ENCODE measurements at places on chromosomes 12 and 14.
A peak's percentile ranks its signal among the peaks of the same experiment; 100 is the strongest.

DNA sequence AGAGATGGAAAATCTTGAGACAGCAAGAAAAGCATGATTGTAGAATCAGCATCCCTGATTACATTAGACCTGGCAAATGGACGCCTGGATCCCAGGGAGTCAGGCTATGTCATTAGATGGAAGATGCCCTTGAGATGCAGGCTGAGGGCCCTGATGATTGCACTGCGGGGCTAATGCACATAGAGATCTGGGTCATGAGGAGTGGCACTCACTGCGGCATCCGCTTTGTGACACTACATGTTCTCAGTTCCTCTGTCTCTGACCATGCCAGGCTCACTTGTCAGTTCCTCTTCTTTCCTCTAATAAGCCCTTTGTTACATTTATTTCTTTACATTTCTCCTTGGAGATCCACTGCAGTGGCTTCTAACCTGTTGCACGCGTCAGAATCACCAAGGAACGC, 70.1 kb upstream of the GPATCH2L start:
- no peak for DNase-seq

- no peak for DNase-seq
Observed at GRCh38 chr14:56858422-56858821, 48.1 kb upstream of the OTX2 start.

DNA sequence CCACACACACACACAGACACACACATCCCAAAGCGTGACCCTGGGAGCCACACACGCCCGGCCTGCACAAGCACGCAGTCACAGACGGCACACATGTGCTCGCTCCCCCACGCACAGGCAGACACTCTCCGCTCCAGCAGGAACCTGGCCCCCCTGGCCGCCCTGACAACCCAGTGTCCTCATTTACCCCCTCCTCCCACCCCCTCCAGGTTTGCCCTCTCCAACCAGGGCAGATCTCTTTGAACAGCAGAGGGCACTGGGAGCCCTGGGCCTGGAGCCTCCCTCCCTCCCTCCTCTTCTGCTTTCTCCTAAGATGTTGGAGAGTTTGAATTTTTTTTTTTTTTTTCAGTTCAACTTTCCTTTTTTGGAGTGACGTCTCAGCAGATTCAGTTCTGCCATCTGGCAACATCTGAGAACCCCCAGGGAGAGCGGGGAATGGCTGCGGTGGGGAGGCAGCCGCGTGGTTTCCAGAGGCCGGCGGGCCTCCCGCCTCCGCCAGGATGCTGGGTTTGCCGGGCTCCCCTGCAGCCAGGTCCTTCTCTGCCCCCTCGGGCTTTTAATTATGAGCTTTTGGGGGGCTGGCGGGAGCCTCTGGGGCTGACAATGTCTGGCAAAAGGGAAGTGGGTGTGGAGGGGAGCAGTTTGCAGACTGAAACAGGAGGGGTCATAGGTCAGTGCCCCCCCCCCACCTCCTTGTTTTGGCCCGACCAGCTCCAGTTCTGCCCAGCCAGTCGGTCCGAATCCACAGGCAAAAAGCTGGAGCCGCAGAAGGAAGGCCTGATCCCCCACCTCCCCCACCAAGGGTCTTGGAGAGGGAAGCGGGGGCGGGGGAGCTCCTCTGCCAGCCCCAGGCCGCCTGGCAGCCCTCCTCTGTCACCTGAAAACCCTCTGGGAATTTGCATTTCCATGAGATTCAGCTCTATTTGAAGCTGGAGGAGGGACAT, 1.3 kb upstream of the NCOR2 start:
- peak; percentile 44 for DNase-seq

DNA sequence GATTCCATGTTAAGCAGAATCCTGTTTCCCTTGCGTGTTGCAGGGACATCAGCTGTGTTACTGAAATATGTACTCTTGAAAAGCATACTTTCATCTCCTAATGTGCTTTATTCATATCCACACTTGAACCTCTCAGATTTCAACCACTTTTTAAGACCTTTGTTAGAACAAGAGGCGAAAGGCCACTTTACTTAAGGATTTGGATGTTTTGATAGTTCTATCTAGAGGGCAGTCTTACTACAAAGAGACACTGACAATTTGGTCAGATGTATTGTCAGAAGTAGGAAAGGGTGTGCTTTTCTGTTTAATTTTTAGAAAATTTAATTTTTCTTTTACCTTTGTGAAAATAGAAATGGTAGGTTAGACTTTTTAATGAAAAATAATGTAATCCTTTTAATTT, 267.9 kb downstream of the TMTC2 start:
- DNase-seq: peak; percentile 7

GRCh38 chr12:109757671-109758265, 44.1 kb downstream of the FAM222A start:
- DNase-seq: no peak

DNA sequence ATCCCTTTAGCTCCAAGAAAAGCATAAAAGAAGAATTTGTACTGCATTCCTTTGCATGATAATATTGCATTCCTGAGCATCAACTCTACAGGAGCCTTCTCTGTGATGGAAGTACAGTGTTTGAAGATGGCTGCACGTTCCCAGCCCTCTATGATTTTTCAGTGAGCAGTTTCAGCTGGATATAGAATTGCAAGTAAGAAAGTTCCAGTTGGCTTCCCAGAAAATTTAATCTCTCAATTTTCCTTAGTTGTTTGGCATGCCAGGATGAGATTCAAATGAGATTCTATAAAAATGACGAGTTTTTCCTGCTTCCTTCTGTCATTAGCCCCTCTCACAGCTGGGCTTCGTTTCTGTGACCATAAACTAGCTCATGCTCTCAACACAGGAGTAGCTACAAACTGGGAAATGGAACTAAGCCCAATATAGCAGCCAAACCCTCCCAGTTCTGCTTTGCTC, 109.9 kb downstream of the TTC8 start:
- DNase-seq: no peak

DNA sequence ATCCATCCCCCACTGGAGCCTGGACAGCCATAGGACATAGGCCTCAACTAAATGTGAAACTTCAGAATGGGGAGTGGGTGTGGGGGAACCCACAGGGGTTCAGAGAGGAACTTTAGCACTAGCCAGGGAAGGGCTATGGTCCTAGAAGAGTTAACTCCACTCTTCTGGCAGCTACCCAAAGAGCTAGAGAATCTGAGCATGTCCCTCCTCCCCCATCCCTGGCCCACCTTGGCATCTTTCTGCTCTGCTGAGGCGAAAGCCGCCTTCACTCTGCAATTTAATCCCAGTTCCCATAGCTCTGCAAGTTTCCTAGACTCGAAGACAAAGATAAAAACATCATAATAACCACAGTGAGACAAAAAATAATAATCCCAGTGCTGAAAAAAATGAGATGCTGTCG, 214.7 kb upstream of the RTL1 start:
- DNase-seq: no peak

DNA sequence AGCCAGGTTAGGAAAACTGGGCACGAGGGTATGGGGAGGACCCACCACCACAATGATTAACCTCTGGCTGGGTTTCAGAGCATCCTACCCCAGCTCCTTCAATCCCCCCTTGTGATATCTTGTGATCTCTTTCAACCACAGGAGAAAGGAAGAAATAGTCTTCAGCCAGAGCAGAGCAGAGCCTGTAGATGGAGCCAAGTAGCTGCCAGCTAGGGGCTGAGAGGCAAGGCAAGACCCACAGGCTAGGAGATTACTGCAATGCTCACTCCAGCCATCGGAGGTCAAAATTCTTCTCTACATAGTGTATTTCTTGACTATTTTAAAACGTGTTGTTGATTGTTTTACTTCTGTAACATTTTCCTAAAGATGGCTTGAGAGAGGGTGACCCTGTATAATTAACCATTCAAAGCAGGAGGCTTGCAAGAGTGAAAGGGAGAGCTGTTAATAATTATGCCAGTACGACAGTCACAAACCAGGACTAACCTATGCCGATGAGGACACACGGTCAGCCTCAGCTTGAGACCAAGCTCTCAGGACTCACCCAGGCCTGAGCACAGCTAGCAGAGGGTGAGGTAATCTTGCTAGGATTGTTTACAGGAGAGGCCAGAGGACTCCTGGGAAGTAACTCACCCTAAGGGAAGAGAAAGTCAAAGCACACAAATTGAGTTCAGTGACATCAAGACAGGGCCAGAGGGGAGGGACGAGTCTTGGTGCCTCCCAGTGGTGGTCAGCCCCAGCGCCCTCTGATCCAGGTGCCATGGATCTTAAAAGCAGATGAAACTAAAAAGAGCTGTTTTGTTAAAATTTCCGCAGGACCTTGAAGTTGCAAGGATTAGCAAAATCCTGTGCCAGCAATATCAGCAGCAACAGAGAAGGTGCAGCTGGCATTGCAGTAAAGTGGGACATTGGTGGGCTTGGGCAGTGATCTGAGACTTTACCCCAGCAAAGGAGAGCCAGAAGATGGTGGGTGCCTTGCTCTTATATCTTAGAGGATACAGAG, 29.8 kb upstream of the CDKN3 start:
- DNase-seq: peak; percentile 33

GRCh38 chr14:90624227-90624626, 192.0 kb downstream of the TTC7B start:
- DNase-seq: peak; percentile 84

DNA sequence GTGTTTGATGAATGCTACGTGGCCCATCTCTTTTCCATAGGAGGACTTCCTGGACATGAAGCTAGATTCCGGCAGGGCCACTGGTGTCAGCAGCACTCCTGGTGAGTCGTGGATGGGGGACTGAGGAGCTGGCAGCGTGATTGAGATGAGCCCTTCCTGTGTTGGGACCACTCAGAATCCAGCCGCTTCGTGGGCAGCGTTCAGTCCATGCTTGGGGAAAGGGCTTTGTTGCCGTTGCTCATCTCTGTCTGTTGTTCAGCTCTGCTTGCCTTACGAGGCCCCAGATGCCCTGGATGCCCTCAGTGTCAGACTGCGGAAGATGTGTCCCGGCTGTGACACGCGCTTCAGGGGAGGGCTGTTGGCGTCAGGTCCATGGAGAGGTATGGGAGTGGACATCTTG, 127.1 kb upstream of the RTL1 start:
- no peak for DNase-seq

Data from bronchial epithelial cell (primary cell).